Inflammatory macrophage (primary cell): ENCODE measurements at places on chromosomes 13 and 19.

- DNase-seq, result no peak
Observed at GRCh38 chr13:65855242-65855805, 1374.8 kb downstream of the PCDH9 start.

DNA sequence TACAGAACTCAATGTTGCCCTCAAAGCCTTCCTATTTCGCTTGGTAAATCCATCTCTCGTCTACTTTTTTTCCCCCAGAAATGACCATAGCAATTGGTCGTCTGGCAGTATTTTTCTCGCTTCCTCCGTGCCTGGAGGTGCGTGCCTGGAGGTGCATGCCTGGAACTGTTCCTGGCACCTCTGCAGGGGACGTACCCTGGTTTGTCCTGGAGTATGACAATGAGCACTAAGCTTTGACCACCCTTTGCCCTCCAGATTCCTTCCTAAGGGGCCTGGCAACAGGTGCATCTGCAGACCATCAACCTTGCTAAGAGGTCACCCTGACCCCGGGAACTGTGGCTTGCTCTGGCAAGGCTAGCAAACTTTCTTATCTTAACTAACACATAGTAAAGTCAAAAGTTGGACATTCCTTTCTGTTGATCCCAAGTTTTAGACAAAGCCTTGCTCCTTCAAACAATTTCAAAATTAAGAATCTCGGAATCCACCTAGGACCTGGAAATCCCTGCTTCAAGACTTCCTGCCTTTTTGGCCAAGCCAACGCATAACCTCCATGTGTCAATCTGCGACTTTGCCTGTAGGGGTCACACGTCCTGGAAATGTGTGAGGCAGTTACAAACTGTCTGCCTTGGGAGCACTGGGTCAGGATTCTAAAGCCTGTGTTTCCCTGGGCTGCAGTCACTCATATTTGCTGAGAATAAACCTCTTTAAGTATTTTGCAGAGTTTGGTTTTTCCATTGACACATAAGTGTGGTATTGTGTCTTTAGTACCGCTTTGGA is 28.8 kb upstream of the TUBGCP3 start:
- DNase-seq, result peak; percentile 40

- DNase-seq, result peak; percentile 81
Observed at GRCh38 chr19:10644260-10645007, 9.7 kb upstream of the ILF3 start.

DNA sequence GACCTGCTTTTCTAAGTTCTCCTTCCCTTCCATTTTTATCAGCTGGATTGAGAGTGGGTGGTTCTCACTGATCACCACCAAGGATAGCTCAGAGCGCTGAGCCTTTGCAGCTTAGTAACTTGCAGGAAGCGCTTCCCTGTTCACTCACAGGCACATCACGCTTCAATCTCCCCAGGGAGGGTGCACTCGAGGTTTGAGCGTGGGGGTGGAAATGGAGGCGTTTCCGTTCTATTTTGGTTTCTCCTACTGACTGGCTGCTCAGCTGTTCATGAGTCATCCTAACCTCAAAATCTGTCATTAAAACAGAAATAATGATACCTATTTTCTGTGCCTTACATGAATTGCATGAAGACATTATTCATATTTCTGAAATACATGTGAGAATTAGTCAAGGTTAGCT is 292.1 kb downstream of the SPRY2 start:
- peak; percentile 100 for DNase-seq

- no peak for DNase-seq
Observed at GRCh38 chr13:66492479-66492878, 737.7 kb downstream of the PCDH9 start.

GRCh38 chr13:49858178-49858856 is 65.8 kb upstream of the KPNA3 start:
- DNase-seq, result no peak

DNA sequence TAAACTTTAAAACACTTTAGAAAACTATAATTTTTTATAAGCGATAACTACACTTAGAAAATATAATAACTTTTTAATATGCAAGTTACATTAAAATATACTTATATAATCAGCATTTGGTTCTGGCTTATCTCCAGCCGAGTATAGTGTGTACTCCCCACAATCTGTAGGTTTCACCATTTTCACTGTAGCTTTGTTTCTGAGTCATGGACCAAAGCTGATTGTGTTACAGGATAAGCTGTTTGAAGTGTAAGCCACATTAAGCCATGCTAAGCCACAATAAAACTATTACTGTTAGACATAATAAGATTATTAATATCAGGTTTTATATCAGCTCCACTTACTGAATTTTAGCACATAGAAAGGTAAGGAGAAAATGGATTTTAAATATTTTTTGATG is 43.8 kb downstream of the CCDC122 start:
- DNase-seq, result no peak

GRCh38 chr19:6412447-6413091 is 12.0 kb downstream of the KHSRP start:
- no peak for DNase-seq

DNA sequence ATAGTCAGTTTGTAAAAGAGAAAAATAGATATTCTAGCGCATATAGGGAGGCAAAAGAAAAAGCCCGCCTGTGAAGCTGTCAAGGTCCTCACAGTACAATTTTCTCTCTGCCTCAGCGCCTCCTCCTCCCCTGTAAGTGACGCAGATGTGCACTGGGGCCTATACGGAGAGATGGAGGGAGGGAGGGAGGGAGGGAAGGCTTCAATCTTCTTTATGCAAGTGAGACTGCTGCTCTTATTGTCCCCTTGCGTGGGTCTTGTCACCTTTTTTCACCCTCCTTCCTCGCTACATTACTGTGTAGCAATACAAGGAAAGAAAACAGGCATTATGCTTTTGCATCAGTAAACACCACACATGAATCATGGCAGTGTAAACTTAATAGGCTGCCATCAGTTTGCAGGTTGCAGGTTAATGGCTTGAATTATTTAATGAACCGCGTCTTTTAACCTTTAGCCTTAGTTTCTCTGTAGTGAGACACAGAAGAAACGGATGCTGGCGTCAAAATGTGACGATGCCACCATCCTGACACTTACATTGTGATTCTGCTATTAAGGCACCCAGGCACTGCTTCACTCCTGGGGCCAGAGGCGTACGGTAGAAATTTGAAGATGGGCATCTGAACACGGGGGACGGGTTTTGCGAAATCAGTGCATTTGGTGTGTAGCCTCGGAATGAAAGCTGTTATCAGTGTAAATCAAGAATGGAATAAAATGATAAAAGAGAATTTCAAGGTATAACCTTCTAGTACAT is at the start of gene KLHL1:
Gene KLHL1 (minus strand): TSS at position 97 of the 750 bp plus-strand sequence. CDS start 753 bp downstream, outside the sequence.
- DNase-seq, result no peak
